ENCODE measurements at places on chromosomes 7 and 10.

- no peak for DNase-seq
These were observed 52.4 kb upstream of the RHEB start for GRCh38 chr7:151572136-151572535.

GRCh38 chr10:101566333-101567164 lies 21.5 kb downstream of the POLL start:
- DNase-seq = no peak

GRCh38 chr7:135709508-135709907 lies 18.5 kb downstream of the SLC13A4 start:
- DNase-seq = no peak

DNA sequence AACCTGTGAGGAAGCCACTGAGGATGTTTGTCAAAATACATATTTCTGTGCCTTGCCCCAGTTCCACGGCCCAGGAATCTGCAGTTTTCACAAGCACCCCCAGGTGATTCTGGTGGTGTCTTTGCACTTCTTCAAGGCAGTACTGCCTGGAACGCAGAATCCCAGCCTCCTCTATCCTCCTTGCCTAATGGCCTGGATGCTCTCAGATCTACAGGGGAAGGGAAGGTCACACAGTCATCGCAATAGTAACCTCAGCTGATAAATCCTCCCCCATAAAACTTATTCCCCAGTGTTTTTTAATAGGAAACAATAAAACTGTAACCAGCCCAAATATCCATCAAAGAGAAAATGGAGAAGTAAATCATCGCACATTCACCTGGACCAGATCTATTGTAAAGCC lies 78.3 kb downstream of the EGFR start:
- no peak for DNase-seq

DNA sequence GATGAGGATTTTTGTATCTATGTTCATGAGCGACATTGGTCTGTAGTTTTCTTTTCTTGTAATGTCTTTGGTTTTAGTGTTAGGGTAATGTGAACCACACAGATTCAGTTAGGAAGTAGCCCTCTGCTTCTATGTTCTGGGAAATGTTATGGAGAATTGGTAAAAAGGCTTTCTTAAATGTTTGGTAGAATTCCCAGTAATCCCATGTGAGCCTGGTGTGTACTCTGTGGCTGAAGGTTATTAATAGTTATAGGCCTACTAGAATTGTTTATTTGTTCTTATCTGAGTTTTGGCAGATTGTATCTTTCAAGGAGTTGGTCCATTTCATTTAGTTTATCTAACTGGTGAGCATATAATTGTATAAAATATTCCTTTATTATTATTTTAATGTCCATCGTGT lies 484.6 kb upstream of the GHITM start:
- no peak for DNase-seq

DNA sequence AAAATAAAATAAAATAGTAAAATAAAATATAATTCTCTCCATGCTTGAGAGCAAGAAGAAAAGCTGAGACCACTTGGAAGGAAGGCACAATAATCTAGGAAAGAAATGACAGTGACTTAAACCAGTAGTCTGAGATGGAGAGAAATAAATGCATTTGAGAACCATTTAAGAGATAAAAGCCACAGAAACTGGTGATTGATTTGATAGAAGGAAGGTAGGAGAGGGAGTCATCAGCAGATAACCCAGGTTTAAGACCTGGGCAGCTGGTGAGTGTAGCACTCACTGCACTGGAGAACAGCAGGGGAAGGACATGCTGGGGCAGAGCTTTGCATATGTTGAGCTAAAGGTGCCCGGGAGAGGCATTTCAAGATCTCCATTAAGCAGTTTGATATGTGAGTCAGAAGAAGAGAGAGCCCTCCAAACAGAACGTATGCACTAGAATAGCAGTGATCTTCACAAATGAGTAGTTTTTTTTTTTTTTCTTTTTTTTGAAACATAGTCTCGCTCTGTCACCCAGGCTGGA lies 268.0 kb downstream of the DYNC1I1 start:
- DNase-seq = no peak

GRCh38 chr7:128781126-128781525 lies 5.5 kb upstream of the OPN1SW start:
- DNase-seq = no peak

- no peak for DNase-seq
These were observed 56.7 kb upstream of the JCAD start for GRCh38 chr10:30116041-30116491.

DNA sequence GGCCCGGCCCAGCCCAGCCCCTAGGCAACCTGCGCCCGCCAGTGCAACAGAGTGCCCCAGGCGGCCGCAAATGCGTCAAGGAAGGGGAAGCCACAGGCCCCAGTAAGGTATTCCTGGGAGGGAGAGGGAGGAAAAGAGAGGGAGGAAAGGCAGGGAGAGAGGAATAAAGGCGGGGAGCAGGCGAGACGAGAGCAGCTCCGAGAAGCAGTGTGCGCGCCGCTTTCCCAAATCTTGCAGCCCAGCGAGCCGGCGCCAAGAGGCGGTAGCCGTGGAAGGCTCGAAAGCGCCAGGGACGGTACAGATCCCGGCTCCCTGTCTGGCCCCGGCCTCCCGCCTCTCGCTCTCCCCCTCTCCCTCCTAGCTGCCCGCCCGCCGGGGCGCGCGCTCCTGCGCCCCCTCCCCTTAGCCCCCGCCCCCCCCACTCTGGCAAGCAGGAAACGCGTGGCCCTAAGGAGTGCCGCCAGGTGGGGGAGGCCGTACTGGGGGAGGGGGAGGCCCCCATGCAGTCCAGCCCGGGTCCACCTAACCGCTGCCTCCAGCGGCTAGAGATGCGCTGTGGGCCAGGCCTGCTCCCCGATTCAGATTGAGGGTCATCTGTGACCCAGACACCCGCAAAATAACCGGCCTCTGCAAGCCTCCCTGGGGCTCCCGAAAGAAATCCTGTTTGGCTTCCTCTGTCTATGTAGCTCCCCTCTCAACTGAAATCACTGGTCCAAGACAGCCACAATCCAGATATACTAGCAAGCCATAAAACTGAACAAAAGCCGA lies 4.3 kb downstream of the HOXA10 start:
- DNase-seq = no peak

GRCh38 chr10:71058308-71058707 lies 154.1 kb upstream of the UNC5B start:
- DNase-seq = no peak

GRCh38 chr7:142391191-142391992 lies 133.5 kb upstream of the PRSS58 start:
- DNase-seq = no peak

GRCh38 chr7:152076324-152076821 lies 50.9 kb downstream of the GALNT11 start:
- no peak for DNase-seq

GRCh38 chr10:35887685-35888084 lies 245.6 kb upstream of the FZD8 start:
- no peak for DNase-seq

- DNase-seq = no peak
These were observed 530.6 kb downstream of the ANKRD7 start for GRCh38 chr7:118755067-118755625.

GRCh38 chr10:123272171-123272570 lies 118.0 kb downstream of the BUB3 start:
- DNase-seq = no peak

- no peak for DNase-seq
These were observed 44.4 kb upstream of the DGKI start for GRCh38 chr7:137891016-137891655.

- no peak for DNase-seq
These were observed 194.5 kb downstream of the EBF3 start for GRCh38 chr10:129769381-129770116.

DNA sequence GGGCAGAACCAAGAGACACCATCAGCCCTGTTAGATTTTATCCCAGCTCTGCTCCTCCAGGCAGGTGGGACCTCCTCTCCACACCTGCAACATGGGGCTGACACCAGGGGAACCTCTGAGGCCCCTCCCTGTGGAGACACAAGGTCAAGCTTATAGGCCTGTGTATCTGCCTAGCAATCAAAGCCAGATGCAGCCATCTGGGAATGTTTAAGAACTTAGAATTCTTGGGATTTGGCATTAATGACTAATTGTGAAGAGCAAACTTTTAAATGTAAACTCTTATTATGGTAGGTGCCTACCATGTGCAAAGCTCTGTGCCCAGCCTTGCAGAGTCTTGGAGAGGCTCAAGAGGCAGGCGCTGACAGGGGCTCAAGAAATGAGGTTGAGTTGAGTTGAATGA lies 52.1 kb downstream of the TBATA start:
- DNase-seq = no peak

GRCh38 chr7:132805766-132806165 lies 229.5 kb upstream of the PLXNA4 start:
- DNase-seq = no peak

- DNase-seq = no peak
These were observed 20.1 kb upstream of the MDFIC start for GRCh38 chr7:114901771-114902170.

DNA sequence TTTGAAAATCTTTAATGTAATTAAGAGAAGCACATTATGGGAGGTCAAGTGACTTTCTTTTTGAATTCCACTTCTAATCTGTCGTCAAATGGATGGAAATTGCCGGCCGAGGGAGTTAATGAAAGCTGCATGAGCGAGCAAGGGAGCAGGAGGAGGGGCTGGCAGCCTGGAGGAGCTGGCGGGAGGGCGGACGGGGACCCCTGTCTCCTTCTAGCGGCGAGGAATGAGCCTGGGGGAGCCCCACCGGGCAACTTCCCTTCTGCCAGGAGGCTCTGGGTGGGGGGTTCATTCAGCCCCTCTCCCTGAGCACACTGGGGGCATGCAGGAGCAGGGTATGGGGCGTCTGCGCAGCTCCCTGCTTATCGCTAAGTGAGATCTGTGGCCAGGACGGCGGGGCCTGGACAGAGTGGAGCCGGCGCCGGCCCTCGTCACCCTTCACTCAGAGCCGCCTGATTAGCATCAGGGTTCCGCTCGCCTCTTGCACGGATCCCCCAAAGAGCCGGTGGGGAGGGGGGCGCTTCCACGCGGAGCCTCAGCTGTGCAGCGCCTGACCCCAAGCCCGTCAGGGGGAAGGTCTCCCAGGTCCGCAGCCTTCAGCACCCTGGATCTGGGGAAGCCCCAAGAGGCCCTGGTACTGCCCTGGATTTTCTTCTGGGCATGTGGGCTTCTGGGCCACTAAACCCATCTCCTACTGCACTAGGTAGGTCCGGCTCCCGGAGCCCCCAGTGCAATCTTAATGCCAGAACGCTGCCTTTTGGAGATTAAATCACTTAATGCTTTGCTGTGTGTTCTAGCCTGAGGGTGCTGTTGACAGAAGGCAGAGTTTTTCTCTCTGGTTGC lies 680.8 kb downstream of the LRMDA start:
- DNase-seq = no peak

DNA sequence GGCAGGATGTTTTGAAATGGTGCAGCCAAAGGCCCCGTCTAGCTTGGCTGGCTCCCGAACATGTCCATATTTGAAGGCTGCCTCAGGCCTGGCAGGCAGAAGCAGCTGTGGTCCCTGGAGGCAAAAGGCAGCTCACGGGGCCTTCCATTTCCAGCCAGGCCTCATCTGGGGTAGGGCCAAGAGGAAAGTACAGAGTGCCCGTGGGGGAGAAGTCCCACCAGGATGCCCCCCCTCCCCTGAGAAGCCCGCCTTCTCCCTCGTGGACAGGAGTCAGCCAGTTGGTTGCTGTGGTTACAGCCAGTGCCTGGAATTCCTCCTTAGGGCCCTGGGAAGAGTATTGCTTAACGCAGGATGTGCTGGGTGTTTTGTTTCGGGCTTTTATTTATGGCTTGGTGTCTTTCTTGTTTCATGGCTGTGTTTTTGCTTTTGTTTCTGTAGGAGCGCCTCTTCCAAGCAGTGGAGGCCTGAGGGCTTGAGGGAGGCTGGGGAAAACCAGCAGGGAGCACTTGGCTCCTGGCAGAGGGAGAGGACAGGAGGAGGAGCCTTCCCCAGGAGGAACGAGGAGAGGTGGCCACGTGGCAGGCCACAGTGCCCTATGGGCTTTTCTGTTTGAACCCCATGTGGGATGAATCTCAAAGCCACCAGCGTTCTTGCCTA lies 45.4 kb downstream of the CHST3 start:
- DNase-seq = no peak

- DNase-seq = no peak
These were observed 90.5 kb upstream of the SDK1 start for GRCh38 chr7:3210531-3210930.

DNA sequence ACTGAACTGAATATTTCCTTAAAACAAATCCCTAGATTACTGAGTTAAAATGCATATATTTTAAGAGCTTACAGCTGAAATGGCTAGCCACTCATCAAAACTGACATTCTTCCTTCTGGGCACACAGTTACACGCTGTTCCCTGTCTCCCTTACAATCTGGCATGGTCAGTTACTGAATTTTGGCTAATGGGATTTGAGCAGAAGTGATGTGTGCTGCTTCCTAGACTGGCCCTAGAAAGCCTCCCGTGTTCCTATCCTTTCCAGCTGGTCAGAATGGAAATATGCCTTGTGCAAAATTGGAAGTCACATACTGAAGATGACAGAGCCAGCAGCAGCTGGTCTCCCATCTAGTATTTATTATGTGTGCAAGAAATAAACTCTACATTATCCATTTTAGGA lies 128.7 kb upstream of the NAMPT start:
- DNase-seq = no peak

GRCh38 chr7:66359656-66360211 lies 154.6 kb downstream of the TPST1 start:
- DNase-seq = no peak

DNA sequence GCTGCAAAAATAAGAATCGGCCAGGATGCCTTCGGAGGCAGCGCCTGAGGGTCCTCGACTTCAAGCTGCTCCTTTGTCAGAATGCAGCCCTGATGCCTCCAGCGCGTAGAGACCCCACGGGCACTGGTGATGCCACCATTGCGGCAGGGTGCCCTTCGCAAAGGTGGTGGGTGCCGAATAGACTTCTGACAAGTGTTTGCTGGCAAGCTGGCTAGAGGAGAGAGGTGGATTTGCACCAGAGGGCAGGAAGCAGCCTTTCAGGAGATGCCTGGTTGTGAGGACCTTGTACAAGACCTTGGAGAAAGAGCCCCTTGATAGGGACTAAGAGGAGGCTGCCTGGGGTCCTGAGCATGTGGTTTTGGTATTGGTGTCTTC lies 103.2 kb upstream of the PPIF start:
- DNase-seq = no peak

DNA sequence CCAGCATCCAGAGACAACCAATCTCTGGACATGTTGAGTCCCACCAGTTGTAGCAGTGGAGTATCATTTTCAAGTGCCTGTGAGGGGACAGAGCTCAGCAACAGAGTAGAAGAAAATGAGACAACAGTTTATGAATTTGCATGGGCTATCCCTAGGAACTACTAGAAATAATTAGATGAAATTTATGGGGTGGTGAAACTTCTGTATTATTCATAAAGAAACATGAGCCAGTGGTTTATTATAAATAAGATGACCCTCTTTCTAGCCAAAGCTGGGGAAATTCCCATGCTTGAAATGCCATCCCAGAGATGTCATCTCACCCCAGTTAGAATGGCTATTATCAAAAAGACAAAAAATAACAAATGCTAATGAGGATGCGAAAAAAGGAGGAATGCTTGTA lies 55.1 kb upstream of the ITGB8 start:
- DNase-seq = no peak
